GM23248 (cell line): ENCODE measurements at places on chromosomes 13 and 19. TPM values are rescaled to one million over a fixed set of nuclear protein-coding genes. Genes with fewer than 3 reads are reported as not detected.

DNA sequence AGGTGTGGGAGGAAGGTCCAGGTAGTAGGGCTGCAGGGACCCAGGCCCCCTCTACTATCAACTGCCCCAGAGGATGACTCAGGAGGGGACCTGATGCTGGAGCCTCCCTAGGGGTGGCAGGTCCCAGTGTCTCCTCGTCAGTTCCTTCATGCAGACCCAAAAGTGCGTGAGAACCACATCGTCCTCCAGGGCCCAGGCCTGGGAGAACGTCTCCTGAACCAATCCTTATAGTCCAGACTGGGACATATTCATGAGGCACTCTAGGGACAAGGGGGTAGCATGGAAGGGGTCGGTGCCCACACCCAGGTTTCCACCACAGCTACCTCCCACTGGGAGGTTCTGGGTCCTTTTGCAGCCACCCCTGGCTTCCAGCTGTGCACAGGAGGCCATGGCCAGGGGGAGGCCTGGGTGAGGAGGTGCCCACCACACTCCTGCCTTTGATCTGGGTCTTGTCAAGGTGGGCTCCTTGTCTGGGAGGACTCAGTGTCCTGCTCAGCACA is 38.0 kb upstream of the TPM4 start:
- no peak for DNase-seq

GRCh38 chr13:98575904-98576199 is 1.1 kb downstream of the STK24 start:
- DNase-seq: no peak

DNA sequence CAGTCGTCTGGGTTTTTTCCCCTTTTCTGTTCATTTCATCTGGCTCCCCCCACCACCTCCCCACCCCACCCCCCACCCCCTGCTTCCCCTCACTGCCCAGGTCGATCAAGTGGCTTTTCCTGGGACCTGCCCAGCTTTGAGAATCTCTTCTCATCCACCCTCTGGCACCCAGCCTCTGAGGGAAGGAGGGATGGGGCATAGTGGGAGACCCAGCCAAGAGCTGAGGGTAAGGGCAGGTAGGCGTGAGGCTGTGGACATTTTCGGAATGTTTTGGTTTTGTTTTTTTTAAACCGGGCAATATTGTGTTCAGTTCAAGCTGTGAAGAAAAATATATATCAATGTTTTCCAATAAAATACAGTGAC is 9.3 kb downstream of the CALM3 start:
- DNase-seq: no peak

PNMA8A gene
- total RNA-seq: 0.76 and 0.89 TPM in 2 replicates

TMPRSS9 gene
- total RNA-seq: not detected in 2 replicates

DNA sequence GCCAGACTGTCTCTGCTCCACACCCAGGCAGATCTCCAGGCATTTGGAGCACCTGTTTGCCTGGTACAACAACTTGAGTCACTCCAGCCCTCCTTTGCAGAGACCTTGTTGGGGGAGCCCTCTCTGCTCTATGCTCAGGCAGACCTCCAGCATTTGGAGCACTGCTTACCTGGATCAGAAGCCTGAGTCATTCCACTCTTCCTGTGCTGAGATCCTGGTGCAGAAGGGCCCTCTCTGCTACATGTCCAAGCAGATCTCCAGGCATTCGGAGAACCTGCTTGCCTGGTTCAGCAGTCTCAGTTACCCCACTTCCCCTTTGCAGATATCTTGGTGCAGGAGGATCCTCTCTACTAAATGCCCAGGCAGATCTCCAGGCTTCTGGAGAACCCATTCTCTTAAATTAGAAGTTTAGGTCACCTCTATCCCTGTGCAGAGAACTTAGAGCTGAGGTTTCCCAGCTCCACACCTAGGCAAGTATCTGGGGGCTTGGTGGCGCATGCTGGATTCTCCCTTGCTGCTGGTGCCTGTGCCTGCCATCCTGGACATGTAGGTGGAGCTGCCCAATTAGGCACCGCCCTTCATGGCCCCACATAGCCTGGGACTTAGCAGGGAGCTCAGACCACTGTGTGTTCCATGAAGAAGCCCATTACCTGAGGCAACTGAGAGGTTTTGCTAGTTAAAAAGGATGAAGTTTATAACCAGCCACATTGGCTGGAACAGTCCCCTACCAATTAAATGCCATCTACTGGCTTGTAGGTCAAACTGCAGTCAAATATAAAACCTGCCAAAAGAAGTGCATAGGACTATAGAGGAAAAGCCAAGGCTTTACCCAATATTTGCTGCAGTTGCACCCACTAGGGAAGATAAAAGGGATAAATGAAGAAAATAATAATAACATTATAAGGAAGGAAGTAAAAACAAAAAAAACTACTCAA is 97.6 kb upstream of the SLITRK6 start:
- DNase-seq: peak; percentile 0

DNA sequence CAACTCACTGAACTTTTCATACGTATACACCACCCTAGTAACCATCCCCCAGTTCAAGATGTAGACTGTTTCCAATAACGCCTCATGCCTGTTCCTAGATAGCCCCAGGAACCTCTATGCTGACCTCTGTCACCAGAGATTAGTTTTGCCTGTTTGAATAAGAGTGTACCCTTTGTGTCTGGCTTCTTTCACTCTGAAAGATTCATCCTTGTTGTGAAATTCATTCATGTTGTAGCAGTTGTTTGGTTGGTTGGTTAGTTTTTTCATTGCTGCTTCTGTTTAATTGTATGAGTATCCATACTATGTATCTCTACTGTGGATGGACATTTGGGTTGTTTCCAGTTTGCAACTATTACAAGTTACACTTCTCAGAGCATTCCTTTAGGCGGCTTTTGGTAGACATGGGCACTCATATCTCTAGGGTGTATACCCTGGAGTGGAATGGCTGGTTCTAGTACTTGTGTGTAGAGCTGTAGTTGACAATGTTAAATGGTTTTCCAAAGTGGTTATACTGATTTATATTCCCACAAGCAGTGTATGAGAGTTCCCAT is 1.6 kb downstream of the RNASEH2B start:
- peak; percentile 39 for DNase-seq

GRCh38 chr13:111539252-111539651 is 218.8 kb downstream of the TEX29 start:
- DNase-seq: no peak

DNA sequence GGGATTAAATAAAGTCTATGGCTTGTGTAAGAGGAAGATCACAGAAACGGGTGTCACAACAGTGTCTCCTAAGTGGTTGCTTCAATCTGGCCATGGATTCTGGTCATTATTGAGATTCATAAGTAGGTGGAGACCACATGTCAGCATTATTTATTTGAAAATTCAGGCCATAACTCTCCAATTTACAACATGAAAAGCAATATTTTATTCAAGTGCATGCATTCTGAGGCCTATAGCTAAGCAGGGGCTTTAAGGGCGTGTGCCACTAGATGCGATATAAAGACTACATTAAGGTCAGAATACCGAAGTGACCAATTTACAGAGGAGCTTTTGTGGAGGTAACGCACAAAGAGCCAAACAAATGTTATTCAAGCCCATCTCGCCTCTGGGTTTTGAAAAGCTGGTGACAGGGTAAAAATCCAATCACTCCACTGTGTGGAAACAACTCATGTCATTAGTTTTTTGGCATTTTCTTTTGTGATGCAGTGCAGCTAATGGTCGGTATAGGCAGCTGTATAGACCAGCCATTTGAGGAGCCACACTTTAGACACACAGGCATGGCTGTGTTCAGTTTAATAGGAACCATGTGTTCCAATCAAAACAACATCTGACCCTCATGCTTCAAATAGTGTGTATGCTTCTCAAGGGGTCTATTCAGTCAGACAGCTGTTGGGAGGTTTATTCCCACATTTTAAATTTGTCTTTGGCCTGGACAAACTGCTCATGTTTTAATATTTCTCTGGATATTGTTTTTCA is 123.7 kb downstream of the KL start:
- DNase-seq: no peak

DNA sequence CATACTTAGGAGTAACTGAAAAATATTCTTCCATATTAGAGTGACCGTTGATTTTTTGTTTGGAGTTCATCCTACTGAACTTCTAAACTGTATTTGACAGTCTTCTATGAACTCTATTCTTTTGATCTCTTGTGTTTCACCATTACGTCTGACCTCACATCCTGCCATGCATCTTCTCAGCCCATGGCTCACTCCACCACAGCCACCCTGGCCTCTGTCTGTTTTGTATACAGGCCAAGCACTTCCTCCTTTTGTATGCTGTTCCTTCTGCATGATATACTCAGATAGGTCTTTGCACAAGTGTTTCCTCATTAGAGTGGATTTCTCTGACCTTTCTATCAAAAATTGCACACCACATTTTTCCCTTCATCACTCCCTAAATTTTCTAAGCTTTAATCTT is 119.9 kb downstream of the MAB21L1 start:
- no peak for DNase-seq

FCAR gene
- total RNA-seq: not detected in 2 replicates

DNA sequence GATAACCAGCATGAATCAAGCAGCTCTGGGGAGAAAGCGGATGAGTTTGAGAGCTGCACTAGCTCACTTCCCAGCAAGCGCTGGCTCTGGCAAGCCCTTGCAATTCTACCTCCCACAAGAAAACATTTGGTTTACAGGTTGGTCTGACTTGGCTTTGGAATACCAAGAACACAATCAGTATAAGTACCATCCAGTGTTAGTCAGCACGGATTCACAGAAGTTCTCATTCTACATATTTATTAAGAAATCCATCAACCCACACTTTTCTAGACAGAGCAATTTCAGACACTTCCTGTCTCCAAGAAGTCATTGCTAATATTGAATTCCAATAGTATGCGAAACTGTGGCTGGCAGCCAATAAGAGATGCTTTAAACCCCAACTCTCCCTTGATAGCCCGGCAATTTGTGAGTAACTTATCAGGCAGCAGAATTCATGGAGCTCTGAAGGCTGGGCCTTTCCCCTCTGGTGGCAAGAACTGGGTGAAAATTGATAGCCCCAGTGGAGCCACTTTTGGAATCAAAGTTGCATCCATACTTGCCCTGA is 59.4 kb upstream of the WASF3 start:
- peak; percentile 96 for DNase-seq

RASGRP4 gene
- not detected in 2 replicates for total RNA-seq

- peak; percentile 82 for DNase-seq
Observed at GRCh38 chr19:21022996-21023395, 2.5 kb downstream of the ZNF430 start.

DNM2 gene
- total RNA-seq: 47.2 and 48.9 TPM in 2 replicates

USP12 gene
- total RNA-seq: 18.9 and 21.8 TPM in 2 replicates

DNA sequence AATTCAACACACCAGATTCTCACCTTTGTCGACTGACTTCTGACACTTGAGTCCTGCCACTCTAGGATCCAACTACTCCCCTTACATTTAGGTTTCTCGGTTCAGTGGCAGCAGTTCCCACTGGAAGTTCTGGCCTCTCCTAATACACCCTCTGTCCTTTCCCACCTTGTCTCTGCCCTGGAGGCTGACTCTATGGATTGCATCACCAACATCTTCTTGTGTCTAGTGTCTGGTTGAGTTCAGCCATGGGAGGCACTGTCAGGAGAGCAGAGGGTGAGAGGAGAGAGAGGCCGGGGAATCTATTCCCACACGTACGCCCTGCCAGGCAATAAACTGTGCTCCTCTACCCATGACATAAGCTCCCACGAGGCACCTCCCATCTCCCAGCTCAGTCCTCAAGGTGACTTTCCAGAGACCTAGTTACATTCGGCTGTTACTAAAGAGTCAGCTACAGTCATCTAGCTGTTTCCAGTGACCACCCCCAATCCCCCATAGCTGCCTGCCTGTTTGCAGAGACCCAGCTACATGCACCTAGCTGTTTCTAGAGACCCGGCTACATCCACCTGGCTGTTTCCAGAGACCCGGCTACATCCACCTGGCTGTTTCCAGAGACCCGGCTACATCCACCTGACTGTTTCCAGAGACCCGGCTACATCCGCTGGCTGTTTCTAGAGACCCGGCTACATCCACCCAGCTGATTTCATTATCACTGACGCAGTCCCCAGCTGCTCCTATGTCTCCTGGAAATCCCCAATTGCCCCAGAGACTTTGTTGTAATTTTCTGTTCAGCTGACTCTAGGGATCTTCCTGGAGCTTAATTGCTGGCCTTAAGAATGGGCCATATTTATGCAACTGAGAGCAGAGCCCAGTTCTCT is 8.1 kb upstream of the LILRB4 start:
- DNase-seq: no peak

- DNase-seq: peak; percentile 69
Observed at GRCh38 chr13:41075034-41075433, 13.7 kb downstream of the WBP4 start.

GRCh38 chr13:73958657-73959397 is 175.4 kb downstream of the KLF12 start:
- DNase-seq: no peak

DNA sequence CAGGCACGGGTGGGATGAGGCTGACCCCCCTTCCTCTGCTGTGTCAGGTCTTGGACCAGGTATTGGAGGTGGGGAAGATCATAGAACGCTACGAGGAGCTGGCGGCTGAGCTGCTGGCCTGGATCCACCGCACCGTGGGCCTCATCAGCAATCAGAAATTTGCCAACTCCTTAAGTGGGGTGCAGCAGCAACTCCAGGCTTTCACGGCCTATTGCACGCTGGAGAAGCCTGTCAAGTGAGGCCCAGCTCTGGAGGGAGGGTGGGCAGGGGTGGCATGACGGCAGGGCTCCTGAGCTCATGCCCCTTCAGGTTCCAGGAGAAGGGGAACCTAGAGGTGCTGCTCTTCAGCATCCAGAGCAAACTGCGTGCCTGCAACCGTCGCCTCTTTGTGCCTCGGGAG is 35.3 kb downstream of the SPTBN4 start:
- DNase-seq: no peak

DNA sequence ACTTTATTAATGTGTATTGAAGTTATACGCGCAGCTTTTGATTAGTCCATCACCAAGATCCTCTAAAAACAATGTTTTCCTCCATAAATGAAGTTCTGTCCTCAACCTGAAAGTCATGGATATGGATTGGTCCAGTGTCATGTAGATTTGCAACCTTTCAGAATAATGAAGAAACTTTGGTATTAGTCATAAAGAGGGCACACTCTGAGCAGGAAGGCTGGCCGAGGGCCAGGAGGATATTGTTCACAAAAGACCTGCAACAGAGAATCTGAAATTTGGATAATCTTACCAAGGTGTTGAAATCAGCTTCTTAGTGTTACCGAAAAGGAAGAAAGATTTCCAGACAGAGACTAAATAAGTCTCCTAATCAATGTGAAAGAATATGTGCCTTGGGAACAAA is 20.7 kb downstream of the CLDN10 start:
- DNase-seq: peak; percentile 55

GRCh38 chr13:52022356-52022755 is 2.1 kb upstream of the UTP14C start:
- DNase-seq: no peak

DNA sequence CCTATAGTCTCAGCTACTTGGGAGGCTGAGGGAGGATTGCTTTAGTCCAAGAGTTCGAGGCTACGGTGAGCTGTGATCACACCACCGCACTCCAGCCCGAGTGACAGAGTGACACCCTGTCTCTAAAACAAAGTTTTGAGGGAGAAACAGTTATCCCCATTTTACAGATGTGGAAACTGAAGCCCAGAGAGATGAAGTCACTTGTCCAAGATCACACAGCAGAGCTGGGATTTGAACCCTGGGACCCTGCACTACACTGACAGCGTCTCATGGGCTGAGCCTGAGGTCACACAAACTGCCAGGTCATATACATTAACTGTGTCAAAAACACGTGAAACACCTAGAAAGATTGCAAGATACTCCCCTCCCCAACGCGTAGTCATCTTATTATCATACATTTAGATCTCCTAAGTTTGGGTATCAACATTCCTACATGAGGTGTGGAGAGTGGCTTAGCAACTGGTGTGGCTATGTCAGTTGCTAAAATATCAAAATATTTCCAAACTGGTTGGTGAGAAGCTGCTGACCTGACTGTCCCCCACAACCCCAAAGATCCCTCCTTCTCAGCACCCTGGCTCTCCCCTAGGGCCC is 8.2 kb downstream of the FCGBP start:
- no peak for DNase-seq
